Mesenchymal stem cell (in vitro differentiated cells and primary cell): ENCODE measurements at places on chromosomes 2 and 18.

- DNase-seq = peak; percentile 49
These were observed 120.9 kb downstream of the MMADHC start for GRCh38 chr2:149466635-149467034.

GRCh38 chr2:4246364-4247131 is 543.2 kb downstream of the DCDC2C start:
- DNase-seq = no peak

- DNase-seq = peak; percentile 21
These were observed 124.1 kb downstream of the MEMO1 start for GRCh38 chr2:31886700-31887099.

DNA sequence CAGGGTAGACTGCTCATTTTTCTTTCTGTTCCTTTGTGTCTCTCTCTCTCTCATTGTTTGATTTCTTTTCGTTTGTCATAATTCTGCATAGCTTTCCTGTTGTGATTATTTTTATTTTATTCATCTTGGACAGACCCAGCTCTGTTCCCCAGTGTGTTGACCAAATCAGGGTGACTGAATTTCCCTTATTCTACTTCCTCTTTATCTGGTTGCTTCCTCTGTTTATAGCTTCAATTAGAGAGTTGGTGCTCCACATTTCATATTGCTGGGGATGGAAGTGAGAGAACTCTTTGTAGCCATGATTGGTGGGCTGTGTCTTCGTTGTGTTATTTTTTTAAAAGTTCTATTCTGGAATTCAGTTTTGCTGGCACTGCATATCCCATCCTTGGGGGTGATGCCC is 19.1 kb downstream of the PROKR1 start:
- no peak for DNase-seq

- no peak for DNase-seq
These were observed 8.4 kb downstream of the GRP start for GRCh38 chr18:59228351-59228750.

DNA sequence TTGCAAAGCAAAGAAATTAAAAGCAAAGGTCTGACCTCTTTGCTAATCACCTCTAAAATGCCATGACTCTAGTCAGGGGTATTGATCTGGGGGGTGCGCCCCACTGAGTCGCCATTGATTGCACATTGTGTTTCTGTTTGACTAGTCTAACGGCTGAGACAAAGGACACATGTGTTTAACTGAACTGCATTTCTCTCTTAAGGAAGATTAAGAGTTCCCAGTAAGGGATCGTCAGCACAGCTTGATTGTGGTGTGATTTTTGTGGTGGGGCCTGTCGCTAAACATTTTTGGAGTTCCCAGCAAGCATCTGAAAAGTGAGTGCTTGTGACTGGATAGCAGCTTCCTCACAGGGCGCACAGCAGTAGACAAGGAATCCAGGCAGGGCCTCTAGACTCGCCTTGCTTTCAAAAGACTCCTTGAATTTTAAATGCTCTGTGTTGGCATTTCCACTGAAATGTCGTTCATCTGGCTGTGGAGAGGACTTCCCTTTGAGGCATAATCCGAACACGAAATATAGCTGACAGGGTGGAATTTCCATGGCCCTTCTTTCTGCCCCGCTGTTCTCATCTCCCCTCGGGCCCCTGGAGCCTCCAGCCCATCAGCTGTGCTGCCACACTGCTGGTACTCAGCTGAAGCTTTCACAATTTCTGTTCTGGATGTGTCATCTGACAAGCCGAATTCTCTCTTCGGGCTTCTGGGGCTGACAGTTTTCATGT is 126.3 kb downstream of the FAM168B start:
- no peak for DNase-seq

- no peak for DNase-seq
These were observed 221.3 kb upstream of the RAB6C start for GRCh38 chr2:129757915-129758783.

DNA sequence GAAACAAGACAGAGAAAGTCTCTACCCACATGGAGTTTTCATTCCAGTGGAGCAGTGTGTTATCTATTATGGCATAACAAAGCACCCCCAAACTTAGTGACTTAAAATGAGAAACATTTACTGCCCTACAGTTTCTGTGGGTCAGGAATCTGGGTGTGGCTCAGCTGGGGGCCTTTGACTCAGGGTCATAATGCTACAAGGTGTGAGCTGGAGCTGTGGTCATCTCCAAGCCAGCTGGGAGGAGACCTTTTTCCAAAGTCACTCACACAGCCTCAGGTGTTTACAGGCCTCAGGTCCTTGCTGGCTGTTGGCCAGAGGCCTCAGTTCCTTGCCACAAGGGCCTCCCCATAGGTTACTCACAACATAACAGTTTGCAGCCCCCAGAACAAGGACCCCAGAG is 169.2 kb downstream of the ETAA1 start:
- DNase-seq = no peak

GRCh38 chr18:10482363-10482984 is 28.0 kb downstream of the APCDD1 start:
- no peak for DNase-seq

- no peak for DNase-seq
These were observed 35.5 kb upstream of the CYTIP start for GRCh38 chr2:157479081-157480027.

- no peak for DNase-seq
These were observed 28.0 kb downstream of the KIF1A start for GRCh38 chr2:240791821-240792628.

DNA sequence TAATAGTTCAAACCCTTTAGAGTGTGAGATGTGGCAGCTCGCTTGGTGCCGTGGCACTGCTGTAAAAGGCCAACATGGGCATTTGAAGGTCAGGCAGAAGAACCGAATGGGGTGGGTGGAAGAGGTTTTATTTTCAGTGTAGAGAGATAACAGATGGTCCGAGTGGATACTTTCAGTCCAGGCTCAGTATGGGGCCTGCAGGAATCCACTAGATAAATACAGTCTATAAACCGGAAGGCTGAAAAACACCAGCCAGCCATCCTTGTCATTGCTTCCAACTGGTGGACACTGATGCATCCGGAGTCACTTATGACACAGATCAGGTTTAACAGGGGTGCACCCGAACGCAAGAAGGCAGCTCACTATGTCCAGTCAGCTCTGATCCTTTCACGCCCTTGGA is 55.7 kb upstream of the AMMECR1L start:
- DNase-seq = no peak

GRCh38 chr18:3224223-3224622 is 4.5 kb upstream of the MYOM1 start:
- DNase-seq = no peak

DNA sequence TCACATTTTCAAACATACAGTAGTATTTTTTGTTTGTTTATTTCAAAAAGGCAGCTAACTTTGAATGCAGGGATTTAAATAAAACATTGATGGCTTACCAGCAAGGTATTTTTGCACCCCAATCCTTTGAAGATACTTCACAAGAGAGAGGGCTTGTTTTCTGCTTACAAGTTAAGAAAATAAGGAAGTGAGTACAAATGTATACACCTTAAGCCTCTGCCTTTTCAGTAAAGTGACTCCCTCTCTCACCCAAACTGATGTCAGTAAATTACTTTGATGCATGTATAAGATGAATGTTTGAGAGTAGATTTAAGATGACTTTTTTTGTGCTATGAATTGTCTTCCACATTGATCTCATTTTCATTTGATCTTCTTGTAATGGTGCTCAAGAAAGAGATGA is 820.0 kb downstream of the CPS1 start:
- DNase-seq = no peak

- peak; percentile 32 for DNase-seq
These were observed 24.0 kb downstream of the CFAP210 start for GRCh38 chr2:169670215-169670651.

DNA sequence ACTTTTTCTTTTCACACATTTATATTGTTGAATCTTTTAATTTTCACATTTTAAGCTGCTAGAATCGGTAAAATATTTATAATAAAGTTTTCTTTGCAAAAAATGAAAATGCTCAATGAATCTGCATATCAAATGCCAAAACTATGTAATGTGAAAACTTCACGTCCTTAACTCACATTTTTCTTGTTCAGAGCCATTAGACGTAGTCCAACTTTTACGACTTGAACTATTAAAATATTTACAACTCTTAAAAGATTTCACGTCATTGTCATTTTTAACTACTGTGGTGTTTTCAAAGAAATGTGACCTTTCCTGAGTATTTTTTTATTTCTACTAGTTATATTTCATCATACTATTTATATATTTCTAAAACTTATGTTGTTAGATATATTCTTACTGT is 54.9 kb downstream of the MRPS9 start:
- DNase-seq = no peak

GRCh38 chr18:22983175-22983574 is 50.0 kb downstream of the RBBP8 start:
- DNase-seq = peak; percentile 53

DNA sequence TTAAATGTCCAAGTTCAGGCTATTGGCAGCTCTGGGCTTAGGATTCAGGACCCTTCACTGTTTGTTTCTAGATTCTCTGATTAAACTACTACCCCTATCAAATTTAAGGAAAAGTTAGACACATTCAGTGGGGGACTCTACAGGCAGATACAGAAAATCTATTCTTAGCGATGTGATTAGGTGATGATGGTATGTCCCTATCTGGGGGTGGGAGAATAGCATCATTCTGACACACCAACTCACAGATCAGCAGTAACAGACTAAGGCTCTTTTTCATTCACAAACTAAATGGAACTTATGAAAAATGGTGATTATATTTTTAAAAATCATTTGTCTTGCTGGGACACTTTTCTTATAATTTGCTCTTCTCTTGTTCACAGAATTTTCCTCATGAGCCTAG is 232.9 kb upstream of the CDH2 start:
- no peak for DNase-seq

DNA sequence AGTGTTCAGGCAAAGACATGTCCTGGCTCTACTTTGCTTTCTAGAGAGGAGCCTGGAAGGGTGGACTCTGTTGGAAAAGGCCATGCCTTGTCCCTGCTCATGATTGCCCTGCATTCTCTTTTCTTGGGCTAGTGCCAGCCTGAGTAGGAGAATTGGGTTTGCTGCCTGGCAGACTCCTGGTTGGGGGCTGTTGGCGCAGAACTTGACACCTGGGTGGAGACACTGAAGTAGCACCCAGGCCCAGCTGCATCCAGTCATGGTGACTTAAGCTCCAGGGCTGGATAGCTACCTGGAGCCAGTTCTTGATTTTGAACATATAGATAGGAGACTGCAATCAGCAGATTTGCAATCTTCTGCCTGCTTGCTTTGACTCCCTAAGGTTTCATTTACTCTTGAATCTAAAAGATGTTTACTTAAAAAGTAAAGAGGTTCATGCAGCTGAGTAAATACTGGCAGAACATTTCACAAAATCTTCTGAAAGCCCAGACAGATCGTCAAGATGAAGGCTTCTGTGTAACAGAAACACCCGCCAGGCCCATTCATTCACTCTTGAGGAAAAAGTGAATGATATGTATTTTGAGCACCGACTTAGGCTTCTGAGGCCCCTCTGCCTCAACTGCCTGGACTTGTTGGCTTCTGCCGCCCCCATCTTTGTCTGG is 38.0 kb upstream of the YWHAQ start:
- no peak for DNase-seq

DNA sequence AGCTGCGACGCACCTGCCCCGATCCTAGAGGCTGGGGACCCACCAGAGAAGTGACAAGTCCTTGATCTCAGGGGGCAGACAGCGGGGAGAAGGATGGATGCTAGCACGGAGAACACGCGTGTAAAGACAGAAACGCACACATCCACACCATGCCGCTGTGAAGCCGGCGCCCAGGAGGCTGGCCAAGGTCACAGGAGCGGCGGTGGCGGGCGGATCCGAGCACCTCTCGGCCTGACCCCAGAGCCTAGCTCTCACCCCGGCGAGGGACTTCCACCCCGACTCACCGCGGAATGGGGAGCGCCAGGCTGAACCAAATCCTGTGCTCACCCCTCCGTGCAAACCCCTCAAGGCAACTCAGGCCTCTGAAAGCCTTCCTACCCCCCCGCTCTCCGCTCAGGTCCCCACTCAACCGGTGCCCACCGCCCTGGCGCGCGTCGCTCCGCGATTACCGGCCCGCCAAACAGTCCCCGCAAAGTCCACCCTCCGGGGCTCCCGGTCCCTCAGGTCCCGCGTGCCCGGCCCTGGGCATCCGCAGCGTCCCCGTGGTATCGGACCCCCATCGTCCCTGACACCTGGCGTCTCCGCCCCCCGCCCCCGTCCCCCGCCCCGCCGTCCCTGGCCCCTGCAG is 460 bp upstream of the LRRFIP1 start:
- no peak for DNase-seq

- DNase-seq = peak; percentile 18
These were observed 17.9 kb downstream of the DYSF start for GRCh38 chr2:71471276-71471675.

DNA sequence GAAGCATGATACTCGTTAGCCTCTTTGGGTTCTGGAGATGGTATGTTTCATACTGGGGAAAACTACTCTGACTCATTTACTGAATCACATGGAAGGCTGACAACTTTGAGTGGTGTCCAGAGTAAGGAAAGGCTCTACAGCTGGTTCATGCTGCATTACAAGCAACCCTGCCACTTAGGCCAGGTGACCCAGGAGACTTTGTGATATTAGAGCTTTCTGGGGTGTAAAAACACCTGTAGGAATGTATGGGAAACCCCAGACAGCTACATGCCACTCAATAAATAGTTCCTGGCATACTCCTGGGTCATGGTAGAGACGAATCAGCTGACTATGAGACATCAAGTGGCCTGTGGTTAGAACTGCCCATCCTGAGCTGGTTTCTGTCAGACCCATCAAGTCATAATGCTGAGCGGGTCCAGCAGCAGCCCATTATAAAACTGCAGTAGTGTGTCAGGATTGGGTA is 21.3 kb upstream of the TCF7L1 start:
- peak; percentile 47 for DNase-seq

DNA sequence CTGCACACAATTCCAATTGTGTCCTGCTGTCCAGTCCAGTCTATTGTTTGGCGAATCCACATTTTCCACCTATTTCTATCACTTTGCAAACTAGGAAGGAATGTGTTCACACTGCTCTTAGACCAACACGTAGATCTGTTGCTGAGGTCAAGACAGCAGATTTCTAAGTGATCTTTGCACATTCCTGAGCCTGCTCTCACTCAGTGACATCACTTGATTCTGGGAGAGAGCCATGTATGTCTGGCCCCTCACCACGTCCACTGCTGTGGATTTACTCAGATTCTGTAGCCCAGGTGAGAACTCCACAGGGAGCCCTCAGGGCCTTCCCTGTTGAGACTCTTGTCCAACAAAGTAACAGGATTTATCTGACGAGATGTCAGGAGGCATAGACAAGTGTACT is 317.2 kb downstream of the TSN start:
- no peak for DNase-seq

- DNase-seq = no peak
These were observed 747.4 kb upstream of the SLC8A1 start for GRCh38 chr2:41199334-41199733.

DNA sequence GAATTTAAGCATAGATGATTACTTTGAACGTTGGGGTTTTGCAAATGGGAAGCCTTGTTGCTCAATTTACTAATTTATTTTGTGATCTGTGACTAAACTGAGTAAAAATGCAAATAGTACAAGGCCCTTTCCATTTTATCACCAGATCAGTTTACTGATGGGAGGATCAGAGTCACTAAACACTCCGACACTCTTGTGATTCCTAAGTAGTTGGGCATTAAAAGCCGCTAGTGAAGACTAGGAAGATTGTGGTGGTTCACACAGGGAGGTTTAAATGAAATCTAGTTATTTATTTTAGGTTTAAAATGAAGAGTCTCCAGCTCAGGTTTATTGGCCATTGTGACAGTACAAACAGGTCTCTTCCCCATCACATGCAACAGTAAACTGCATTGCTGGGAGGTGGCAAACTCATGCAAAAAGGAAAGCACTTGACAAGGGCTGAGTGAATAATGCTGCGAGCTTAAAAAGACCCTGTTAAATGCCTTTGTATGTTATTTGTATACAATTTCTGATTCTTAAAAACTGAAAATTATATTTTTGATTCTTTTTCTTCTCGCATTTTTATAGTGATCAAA is 394.8 kb upstream of the FANCL start:
- DNase-seq = no peak
